Gastrocnemius medialis (tissue), 4 donors: ENCODE measurements at places on chromosomes 2 and 18.

DNA sequence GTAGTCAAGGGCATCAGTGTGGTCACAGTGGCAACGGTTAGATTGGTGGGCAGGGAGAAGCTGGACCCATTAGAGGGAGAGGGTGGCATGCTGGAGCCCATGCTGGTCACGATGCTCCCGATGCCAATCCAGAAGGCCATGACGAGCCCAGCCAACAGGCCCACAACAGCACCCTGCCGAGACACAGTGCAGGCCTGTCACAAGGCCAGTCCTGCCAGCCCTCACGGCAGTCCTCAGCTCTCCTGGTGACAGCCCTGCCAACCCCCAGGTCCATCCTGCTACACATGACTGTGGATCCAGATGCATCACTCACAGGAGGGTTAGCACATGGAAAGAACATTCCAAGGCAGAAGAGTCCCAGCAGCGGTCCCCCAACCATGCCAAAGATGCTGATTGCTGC is 10.2 kb upstream of the ATRAID start:
- DNase-seq = no peak

DNA sequence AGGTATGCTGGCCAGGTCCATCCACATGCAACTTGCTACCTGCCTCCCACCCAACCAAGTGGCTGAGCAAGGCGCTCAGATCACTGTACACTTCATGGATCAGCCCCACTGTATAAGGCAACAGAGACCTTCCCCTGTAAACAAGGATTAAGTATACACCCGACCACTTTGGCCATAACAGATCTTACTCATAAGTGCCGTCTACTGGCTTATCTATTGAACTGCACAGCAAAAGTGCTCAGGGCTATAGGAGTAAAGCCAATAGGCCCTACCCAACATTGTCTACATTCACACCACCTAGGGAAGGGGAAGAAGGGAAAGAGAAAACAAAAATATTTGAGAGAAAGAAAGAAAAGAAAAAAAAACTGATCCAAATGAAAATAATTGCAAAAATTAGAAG is 663.9 kb upstream of the LRRTM1 start:
- DNase-seq = no peak

- peak; percentile 59 for DNase-seq
Observed at GRCh38 chr2:217685255-217685605, 317.6 kb downstream of the TNS1 start.

GRCh38 chr2:27249891-27250651 is 12.8 kb downstream of the SLC30A3 start:
- peak; percentile 54 for DNase-seq

DNA sequence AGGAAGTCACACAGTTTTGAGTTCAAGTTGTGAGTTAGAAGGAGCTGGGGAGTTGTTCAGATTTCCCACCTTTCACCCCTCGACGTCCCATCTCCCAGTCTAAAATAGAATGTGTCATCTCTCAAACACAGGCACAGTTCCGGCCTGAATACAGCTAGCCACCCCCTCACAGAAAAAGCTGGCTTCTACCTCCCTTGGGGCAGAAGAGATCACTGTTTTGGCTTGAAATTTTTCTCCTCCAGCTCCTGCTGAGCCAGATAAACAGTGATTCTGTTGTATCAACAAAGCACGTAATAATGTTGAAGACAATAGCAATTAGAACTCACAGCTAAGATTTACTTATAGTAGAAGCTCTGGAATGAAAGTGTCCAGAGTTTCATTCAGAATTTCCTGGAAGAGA is 74.7 kb downstream of the KIAA2012 start:
- no peak for DNase-seq

- no peak for DNase-seq
Observed at GRCh38 chr2:16055848-16056580, 115.7 kb downstream of the MYCN start.

- no peak for DNase-seq
Observed at GRCh38 chr2:7721413-7721995, 804.3 kb downstream of the RNF144A start.

- DNase-seq = no peak
Observed at GRCh38 chr2:20257411-20257810, 32.5 kb upstream of the SDC1 start.

GRCh38 chr2:128589681-128590080 is 271.0 kb upstream of the HS6ST1 start:
- no peak for DNase-seq

DNA sequence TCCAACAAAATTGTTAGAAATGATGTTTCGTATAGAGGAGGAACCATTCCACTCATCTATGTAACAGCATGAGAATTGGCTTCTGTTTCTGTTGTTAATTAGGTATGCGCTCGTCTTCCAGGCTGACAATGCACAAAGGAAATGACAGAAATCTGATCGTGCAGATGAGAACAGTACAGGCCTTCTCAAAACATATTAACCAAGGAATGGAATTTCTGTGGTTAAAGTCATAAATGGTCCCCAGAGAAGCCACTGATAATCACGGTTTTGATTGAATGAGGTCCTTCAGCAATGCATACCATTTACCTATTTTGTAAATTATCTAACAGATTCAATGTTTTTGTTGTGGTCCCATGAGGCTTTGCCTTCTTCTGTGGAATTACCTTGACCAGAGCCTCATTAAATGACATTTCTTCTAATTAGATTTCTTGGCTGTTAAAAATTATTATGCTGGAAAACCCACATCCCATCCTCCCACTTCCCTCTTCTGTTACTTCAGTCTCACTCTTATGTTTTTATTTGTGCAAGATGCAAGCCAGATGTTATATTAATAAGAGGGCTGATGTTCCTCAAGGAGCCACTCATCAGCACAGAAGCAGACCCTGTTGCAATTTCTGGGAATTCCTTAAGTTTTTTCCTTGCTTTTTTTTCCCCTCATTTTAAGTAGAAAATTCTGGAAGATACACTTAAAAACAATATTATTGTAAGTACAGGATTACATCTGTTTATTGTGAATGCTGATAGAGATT is 395.8 kb downstream of the PID1 start:
- no peak for DNase-seq

DNA sequence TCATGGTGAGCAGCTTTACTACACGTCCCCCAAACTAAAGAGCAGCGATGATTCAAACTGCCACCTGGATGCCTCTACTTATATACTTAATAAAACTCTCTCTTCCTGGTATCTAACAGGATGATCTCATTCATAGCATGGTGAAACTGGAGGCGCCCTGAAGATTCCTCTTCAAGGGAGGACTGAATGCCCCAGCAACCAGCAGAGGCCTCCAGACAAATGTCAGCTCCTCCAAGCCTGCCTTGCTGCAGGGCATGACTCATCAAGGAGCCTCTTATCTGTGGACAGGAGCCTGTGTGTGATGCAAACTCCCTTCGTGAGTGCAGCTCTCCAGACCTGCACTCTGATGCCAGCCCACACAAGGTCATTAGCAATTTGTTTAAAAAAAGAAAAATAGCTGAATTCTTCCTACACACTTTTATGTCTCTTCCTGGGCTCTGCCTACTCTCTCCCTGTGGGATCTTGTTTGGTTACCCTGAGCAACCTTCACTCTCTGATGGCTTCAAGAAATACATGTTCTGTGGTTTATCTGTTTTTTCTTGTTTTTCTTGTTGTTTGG is 30.2 kb downstream of the LONRF2 start:
- no peak for DNase-seq

GRCh38 chr2:233047667-233048066 is 12.5 kb upstream of the INPP5D start:
- no peak for DNase-seq

GRCh38 chr2:3747032-3747654 is 43.8 kb downstream of the DCDC2C start:
- no peak for DNase-seq

GRCh38 chr18:79687806-79688205 is 8.2 kb downstream of the CTDP1 start:
- DNase-seq = no peak
